Liver (tissue), 10 donors: ENCODE measurements at places on chromosomes 1 and 21. TPM values are rescaled to one million over a fixed set of nuclear protein-coding genes. Genes with fewer than 3 reads are reported as not detected.

- DNase-seq: no peak
Observed at GRCh38 chr21:28136656-28137255, 855.9 kb downstream of the LTN1 start.

GRCh38 chr21:36757196-36757595 is 58.3 kb downstream of the SIM2 start:
- DNase-seq: no peak

Gene S100A2
- polyA plus RNA-seq: 0.67 TPM

- DNase-seq: no peak
Observed at GRCh38 chr1:169595764-169596711, 9.8 kb upstream of the F5 start.

Gene LCE2C
- not detected for polyA plus RNA-seq

Gene ADGRB2
- not detected for polyA plus RNA-seq

DNA sequence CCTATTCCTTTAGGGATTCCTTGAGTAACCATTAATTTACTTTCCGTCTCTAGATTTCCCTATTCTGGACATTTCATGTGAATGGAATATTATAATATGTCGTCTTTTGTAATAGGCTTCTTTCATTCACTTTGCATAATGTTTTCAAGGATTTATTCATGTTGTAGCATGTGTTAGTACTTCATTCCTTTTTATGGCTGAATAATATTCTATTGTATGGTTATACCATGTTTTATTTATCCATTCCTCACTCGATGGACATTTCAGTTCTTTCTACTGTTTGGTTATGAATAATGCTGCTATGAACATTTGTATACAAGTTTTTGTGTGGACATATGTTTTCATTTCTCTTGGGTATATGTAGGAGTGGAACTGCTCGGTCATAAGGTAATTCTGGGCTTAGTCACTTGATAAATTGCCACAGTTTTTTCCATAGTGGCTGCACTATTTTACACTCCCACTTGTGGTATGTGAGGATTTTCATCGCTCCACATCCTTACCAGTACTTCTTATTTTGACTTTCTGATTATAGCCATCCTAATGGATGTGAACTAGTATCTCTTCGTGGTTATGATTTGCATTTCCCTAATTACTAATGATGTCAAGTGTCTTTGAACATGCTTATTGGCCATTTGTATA is 17.7 kb downstream of the PPP2R5A start:
- DNase-seq: no peak
